Fibroblast of lung (primary cell): ENCODE measurements at places on chromosomes 16 and 17. TPM values are rescaled to one million over a fixed set of nuclear protein-coding genes. Genes with fewer than 3 reads are reported as not detected.

DNA sequence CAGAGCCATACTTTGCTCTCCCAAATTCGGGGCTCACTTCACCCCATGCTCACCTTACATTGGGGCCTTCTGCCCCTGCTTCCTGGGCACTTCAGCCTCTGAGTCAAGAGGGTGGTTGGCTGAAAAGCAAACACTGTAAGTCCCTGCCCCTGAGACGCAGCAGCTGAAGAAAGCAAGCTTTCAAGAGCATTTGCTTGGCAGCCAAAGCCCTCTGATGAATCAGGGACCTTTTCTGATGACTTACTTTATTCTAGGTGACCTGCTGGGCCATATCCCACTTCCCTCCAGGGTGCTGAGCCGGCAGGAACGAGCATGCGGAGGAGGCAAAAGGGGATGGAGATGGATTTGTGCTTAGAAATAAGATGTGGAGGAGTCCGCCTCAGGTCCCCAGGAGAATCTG lies 147.0 kb upstream of the TNRC6C start:
- peak; percentile 68 for DNase-seq

The DPEP3 gene
- not detected in 2 replicates for total RNA-seq

The MSI2 gene
- total RNA-seq, result 11.0 and 14.2 TPM in 2 replicates

DNA sequence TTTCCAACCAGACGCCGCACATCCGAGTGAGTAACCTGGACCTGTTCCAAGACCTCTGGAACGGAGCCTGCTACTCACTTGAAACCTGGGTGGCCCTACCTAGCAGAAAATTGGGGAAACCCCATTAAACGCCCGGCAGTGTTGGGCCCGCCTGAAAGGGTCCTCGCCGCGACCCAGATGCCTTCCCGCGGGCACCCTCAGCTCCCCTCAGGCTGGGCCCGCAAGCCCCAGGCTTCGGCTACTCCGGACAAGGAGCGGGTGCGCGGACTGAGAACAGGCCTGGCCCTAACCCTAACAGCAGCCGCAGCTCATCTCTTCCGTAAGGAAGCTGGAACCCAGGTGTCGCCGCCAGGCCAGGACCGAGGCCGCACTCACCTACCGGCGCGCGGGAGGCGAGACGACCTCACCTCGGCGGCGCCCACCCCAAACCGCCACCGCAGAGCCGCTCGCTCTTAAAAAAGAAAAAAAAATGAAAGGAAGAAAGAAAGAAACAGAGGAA lies 344 bp downstream of the PSME3IP1 start:
- DNase-seq, result peak; percentile 60

- DNase-seq, result no peak
Observed at GRCh38 chr16:85961988-85962915, 63.3 kb downstream of the IRF8 start.

- DNase-seq, result no peak
Observed at GRCh38 chr17:73746314-73747073, 102.2 kb upstream of the SDK2 start.

DNA sequence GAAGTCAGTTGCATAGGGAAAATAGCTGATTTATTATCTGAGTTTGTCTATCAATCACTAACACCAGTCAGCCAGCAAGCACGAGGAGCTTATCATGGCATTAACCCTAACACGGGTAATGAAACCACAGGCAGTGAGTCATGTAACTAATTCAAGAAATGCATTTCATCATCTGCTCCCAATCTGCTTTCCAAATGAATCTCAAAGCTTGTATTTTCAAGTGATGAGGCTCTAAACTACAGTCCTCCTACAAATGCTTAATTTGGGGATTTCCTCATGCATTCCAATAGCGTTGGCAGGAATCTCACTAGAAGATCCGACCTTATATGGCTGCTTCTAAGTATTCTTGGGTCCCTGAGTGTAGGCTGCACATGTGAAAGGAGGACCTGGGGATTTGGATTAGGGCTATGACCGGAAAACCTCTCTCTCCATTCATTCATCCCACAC lies 118.4 kb upstream of the HSBP1 start:
- peak; percentile 98 for DNase-seq

DNA sequence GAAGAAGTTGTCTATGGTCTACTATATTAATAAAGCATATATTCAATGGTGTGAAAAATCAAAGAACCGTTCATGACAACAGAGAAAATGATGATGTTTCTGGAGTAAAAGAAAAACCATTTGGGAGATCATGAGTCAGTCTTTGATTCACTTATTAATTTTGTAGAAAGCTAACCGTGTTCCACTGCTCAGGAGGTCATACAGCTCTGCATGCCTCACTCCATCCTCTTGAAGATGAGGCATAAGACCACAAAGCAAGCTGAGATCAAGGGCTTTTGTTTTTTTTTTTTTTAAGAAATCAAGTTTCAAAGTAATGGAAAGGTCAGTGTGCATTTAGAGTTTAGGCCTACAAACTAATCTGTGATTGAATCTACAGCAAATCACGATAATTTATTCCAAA lies 206.4 kb downstream of the CEP112 start:
- no peak for DNase-seq

GRCh38 chr17:31099016-31099415 lies 4.2 kb downstream of the NF1 start:
- DNase-seq, result peak; percentile 63

DNA sequence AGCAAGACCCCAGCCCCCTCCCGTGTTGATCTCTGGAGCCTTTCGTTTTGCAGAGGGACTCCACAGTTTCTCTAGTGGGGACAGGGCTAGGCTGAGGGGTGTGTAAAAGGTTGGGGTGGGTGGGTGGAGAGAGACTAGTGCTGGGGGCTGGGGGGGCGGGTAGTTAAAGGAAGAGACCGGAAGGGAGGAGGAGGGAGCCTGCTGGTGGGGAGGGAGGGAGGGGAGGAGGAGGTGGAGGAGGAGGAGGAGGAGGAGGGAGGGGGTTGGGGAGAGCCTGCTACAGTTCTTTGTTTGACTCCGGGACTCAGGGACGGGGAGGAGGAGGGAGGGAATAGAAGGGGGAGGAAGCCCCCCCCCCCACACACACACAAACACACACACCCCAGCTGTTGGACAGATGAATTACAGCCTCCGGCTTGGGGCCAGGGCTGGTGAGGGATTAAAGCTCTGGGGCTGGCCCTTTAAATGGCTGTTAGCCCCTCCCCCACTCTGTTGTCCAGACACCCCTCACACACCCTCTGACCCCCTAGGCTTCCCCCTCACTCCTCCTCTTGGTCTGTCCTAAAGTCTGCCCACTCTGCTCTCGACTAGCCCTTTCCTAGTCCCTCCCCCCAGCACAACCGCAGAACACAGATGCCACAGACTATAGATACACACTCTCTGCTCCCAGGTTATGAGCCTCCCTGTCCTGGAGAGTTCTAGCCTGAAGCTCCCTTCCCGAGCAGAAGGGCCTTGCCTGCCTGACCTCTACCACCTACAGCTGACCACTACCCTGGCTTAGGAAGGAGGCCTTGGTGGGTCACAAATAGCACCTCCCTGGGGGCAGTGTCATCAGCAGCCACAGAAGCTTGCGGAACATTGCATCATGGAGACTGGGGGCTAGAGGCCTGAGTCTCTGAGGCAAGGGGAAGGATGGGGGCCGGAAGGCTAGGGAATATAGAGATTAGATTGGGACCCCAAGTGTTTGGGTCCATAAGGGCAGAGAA lies 4.4 kb downstream of the KDM6B start:
- peak; percentile 75 for DNase-seq

- DNase-seq, result no peak
Observed at GRCh38 chr16:12612598-12613101, 191.0 kb downstream of the CPPED1 start.

- DNase-seq, result peak; percentile 54
Observed at GRCh38 chr17:7781429-7781828, 52.6 kb upstream of the KDM6B start.

The STX1B gene
- 1.3 and 2.1 TPM in 2 replicates for total RNA-seq

DNA sequence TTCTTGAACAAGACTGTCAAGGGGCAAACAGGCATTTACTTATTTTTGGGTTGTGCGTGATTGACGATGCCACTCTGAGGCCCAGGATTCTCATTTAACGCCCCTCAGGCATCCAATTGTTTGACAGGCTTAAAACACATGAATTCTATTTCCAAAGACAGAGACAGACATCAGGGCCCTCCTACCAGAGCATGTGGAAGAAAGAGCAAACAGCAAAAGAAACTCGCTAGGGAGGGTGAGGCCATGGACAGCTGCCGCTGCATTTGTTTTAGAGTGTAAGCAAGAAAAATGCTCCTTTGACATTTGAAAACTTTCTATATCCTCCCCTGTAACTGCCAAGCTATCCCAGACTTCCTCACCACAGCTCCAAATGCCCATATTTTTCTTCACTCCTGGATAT lies 410.1 kb downstream of the NPIPA8 start:
- no peak for DNase-seq

The CRYM gene
- total RNA-seq, result 0.26 and 0.50 TPM in 2 replicates

- DNase-seq, result no peak
Observed at GRCh38 chr16:56233795-56234566, 42.7 kb downstream of the GNAO1 start.

DNA sequence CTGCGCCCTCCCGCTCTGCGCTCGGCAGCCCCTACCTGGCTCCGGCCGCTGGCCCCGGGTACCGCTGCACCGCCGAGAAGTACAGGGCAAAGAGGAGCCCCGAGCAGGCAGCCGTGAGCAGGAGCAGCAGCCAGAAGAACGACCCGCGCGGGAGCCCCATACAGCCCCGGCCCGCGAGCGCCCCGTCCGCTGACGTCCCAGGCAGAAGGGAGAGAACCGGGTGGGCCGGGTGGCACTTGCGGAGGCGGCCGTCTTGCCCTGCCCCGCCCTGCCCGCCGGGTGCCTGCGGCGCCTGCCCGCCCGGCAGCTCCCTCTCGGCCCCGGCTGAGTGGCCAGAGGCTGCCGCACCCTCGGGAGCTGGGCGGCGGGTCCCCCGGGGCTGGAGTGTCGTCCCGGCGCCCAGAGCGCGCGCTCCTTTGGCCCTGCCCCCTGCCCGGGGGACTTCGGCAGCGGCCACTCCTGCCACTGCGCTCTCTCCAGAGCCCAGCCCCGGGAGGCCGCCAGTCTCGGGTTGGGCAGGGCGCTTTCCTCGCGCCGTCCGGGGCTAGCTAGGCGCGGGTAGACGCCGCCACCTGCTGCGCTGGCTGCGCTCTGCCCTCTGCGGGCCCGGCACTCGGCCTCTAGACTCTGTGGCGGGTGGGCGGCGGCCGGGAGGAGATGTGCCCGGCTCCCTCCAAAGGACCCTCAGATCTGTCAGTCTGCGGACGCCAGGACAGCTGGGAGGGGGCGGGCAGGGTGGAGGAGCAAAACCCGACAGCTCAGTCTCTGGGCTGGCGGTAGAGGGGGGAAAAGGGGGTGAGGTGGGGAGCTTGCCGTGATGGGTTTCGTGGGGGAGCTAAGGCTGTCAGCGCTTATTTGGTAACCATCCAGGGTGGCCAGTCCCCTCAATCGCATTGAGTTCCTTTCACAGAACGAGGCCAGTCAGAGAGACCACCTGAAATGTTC lies at the start of gene ST6GALNAC2:
Gene ST6GALNAC2, minus strand, starts transcription at position 212 of the 945 bp plus-strand sequence. Its CDS starts 52 bp downstream, at position 160.
- DNase-seq, result peak; percentile 40

GRCh38 chr17:79939755-79940458 lies 95.8 kb downstream of the TBC1D16 start:
- DNase-seq, result no peak

DNA sequence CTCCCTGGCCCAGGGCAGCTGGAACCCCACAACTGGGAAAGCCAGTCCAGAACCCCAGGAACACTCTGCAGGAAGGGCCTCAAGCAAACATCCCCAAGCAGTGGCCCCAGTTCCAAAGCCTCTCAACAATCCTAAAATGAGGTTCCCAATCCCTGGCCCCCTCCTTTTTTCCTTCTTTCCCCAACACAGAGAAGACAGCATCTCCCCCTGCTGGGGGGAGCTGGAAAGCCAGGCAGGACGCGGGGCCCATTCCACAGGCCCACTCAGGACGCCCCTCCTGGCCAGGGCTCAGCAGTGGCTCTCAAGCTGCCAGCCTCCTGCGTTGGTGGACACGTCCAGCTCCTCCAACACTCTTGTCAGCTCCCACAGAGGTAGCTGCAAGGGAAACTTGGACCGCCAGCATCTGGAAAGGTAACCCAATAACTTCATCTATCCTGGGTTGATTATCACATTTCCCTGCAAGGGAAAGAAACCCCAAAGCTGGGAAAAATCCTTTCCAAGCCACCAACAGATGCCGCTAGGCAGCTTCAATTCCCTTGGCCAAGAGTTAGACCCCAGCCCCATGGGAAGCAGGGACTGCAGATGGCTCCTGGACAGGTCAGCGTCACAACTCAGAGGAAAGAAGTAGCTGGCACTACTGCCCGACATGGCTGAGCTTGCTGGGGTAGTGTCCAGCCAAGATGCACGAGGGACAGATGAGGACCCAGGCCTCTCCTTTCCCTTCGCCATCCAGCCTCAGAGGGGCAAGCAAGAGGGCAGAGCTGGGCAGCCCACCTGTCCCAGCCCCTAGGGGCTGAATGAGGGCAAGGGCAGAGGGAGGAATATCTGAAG lies 7.6 kb downstream of the HDAC5 start:
- DNase-seq, result peak; percentile 20

The PLK1 gene
- total RNA-seq, result 0.77 and 6.3 TPM in 2 replicates
